ENCODE measurements at places on chromosomes 3 and 15.

- DNase-seq, result no peak
Measured at GRCh38 chr3:112498914-112499711, at the start of gene BTLA. BTLA (minus strand) TSS chr3:112499472; CDS start chr3:112499358, 114 bp downstream.

GRCh38 chr3:116920826-116921610 lies 211.4 kb downstream of the TUSC7 start:
- DNase-seq, result no peak

- DNase-seq, result no peak
Measured at GRCh38 chr3:127590282-127590592, 296 bp downstream of the TPRA1 start.

GRCh38 chr3:173199568-173199967 lies 58.5 kb upstream of the SPATA16 start:
- DNase-seq, result no peak

- DNase-seq, result no peak
Measured at GRCh38 chr15:82393671-82394070, 35.9 kb upstream of the GOLGA6L9 start.

DNA sequence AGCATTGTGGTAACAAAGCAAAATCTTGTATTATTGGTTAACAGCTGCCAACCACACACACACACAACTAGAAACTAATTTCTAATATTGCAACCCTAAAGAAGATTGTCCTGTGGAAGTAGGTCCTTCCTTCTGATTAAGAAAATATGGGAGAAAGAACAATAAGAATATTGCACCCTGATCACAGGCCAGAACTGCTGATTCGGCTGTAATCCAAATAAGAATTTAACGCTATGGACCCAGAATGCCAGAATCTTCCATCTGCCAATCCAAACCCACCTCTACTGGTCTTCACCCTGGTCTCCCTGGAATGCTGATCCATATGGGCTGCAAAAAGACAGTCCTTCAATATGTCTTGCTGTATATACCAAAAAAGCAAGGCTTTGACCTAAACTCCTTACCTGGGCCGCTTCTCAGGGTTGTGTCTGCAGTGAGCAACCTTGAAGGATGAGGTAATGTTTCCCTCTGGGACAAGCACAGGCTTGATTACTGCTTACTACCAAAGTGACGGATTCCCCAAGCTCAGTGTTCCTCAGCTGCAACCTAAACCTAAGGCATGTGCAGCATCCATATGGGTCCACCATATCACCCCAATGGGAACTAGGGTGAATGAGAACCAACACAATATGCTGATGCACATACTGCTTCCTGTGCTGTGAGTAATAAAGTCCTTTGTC lies 8.0 kb downstream of the CCDC14 start:
- DNase-seq, result no peak

GRCh38 chr3:67614195-67614594 lies 40.2 kb downstream of the SUCLG2 start:
- DNase-seq, result no peak

DNA sequence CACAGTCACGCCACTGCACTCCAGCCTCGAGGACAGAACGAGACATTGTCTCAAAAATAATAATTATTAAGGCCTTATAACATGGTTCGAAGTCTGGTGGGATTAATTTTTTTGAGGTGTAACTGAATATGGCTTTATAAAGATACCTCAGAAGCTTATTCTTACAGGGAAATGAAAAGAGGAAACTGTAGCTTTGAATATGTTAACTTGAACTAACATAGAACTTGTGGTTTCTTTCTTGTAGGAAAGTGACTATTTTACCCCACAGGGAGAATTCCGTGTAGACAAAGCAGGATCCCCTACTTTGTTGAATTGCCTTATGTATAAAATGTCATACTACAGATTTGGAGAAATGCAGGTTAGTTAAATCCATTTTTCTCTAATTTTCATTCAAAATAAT lies 96.3 kb downstream of the STT3B start:
- no peak for DNase-seq

GRCh38 chr3:124137216-124137615 lies 145.3 kb upstream of the ROPN1 start:
- no peak for DNase-seq

DNA sequence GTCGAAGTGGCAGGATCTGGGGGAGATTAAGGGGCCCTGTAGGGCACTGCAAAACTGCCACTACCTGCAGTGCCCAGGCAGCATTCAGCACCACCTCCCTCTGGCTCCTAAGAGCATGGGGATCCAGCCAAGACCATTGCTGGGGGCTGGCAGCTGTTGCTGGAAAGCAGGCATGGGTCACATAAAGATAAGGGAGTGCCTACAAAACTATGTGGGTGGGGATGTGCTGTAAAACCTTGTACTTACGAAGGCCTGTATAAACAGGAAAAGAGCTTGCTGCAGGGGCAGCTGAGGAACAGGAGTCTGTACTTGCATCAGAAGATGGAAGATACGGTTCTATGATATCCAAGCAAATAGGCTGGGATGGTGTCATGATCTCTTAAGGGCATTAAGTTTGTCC lies 27.1 kb downstream of the IL20RB start:
- no peak for DNase-seq
